ENCODE measurements at places on chromosomes 13 and 19. TPM values are rescaled to one million over a fixed set of nuclear protein-coding genes. Genes with fewer than 3 reads are reported as not detected.

The SYCN gene
- not detected for total RNA-seq

The KLF1 gene
- not detected for total RNA-seq

The CYTH2 gene
- 40.6 TPM for total RNA-seq

The PSG4 gene
- total RNA-seq, result 0.25 TPM

The ARL11 gene
- total RNA-seq, result not detected

The LRG1 gene
- total RNA-seq, result 0.14 TPM

The TSHZ3 gene
- total RNA-seq, result 15.8 TPM

The ADGRE2 gene
- total RNA-seq, result 0.05 TPM

The KCTD4 gene
- total RNA-seq, result 0.63 TPM

The KISS1R gene
- 0.65 TPM for total RNA-seq

The CD22 gene
- 0.45 TPM for total RNA-seq

The P2RY11 gene
- total RNA-seq, result 4.1 TPM

The FUT1 gene
- 0.53 TPM for total RNA-seq

The ZNF28 gene
- 12.9 TPM for total RNA-seq

GRCh38 chr13:60583196-60583888 is 186.3 kb downstream of the TDRD3 start:
- peak; percentile 79 for ATAC-seq

- ATAC-seq, result peak; percentile 77
These were observed at the start of gene ZNF135 for GRCh38 chr19:58059003-58059670. ZNF135 (plus strand) TSS chr19:58059282; CDS start chr19:58060003, 721 bp downstream.

GRCh38 chr13:23020246-23020843 is 160.4 kb upstream of the SGCG start:
- ATAC-seq, result peak; percentile 89

DNA sequence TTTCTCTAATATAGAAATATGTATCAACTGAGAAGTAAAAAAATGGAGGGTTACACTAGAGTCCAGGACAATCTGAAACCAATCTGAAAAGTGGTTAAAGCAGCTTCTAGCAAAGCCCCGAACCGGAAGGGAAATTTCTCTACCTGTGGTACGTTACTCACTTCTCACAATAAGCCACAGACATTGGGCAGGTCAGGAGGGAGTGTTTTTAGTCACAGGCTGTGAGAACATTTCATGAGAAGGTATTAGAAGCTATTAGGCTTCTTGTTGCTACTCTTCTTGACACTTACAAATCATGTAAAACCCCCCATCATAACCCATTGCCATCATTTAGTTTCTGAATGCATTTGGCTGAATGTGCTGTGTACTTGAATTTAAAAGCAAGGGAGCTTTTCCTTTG is 120.9 kb downstream of the NUFIP1 start:
- no peak for ATAC-seq

GRCh38 chr13:63516124-63516523 is 2100.5 kb upstream of the PCDH20 start:
- ATAC-seq, result no peak

GRCh38 chr13:59408738-59409137 is 755.0 kb downstream of the DIAPH3 start:
- no peak for ATAC-seq

GRCh38 chr13:102212729-102213128 is 189.1 kb downstream of the FGF14 start:
- ATAC-seq, result no peak

GRCh38 chr19:2242092-2242537 is 5.5 kb downstream of the SF3A2 start:
- no peak for ATAC-seq

DNA sequence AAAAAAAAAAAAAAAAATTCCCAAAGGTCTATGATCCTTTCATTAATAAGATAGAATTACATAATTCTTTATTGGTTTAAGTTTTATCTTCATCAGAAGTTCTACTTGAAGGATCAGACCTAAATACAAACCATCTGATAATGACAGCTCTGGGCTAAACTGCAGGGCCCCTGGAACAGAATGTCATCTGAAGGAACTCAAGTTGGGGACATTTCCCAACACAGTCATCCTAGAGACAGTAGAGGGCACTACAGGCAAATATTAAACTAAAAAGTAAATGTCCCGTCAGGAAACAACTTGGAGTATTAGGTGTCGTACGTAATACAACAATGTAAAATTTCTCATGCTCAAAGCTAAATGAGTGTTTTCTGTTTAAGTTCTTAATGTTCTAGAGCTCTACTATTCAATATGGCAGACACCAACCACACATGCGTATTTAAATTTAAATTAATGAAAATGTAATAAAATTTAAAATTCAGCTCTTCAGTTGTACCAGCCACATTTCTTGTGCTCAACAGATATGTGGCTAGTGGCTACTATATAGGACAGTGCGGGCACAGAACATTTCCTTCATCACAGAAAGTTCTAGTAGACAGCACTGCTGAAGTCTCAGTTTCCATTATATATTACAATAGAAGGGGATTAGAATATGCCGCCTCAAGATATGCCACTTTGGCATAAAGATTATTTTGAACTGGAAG is 21.8 kb upstream of the NAXD start:
- peak; percentile 90 for ATAC-seq

GRCh38 chr19:35513628-35514281 is at the start of gene DMKN:
DMKN (minus strand) TSS chr19:35513649; CDS start chr19:35513475, 174 bp downstream.
- ATAC-seq, result peak; percentile 53

DNA sequence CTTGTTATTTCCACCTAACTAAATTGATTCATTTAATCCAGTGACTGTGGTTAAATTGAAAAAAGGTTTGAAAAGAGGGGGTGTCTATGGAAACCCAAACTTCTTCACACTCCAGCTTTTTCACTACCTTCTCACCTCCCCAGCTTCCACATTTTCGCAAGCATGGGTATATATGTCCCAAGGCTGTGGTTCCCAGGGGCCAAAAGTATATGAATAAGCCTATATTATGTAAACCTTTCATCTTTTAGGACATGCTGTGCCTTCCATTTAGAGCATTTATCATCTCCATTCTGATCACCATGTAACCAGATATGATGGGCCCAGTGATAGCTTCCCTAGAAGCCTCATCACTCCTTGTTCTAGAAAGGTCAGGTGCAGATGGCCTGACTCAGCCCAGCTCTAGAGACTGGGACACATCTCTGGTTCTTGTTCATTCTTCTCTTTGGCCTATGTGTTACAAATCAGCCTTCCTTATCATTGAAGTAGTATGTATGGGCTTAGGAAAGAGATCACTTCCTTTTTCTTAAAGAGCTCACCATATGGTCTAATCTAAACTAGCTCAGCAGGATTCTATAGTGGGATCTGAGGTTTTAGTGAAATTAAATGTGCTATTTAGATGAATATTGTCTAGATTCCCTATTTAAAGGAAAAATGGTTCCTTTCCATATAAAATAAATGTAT is 19.5 kb upstream of the ARL11 start:
- ATAC-seq, result no peak

GRCh38 chr13:52925251-52925650 is 76.8 kb upstream of the PCDH8 start:
- no peak for ATAC-seq

DNA sequence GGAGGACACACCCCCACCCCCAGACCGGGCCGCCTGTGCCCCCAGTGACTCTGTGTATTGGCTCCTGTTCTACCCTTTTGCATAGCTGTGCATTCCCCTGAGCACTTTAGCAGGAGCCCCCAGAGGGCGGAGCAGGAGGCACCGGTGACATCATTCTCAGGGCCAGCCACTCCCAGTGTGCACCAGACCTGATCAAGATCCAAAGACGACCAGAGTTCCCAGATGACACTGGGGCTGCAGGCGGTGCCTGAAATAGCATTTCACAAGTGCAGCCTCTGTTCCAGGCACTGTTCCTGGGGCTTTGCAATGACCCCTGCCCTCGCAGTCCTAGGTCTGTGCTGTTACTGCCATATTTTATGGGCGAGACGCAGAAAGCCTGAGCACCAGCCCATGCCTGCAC is 14.5 kb upstream of the PTPRS start:
- peak; percentile 74 for ATAC-seq

DNA sequence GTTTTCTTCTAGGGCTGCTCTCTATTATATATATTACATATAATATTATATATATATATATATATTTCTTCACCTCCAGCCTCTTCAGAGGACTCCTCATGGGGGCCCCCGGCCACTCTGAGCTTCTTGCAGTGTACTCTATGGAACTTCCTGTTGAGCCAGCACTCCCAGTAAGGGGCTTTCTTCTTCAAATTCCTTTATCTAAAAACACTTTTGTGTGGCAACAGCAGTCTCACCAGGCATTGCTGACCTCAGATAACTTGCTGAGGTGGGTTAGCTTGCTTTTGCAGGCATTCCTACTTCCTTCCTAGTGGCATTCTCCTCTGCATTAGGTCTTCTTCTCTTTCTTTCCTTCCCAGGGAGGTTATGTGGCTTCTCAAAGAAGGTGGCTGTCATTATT is 381.5 kb downstream of the MYO16 start:
- ATAC-seq, result no peak

- ATAC-seq, result peak; percentile 85
These were observed 11.8 kb downstream of the PALM start for GRCh38 chr19:720345-721160.

- ATAC-seq, result no peak
These were observed 29.3 kb downstream of the ZNF571 start for GRCh38 chr19:37565370-37565669.

DNA sequence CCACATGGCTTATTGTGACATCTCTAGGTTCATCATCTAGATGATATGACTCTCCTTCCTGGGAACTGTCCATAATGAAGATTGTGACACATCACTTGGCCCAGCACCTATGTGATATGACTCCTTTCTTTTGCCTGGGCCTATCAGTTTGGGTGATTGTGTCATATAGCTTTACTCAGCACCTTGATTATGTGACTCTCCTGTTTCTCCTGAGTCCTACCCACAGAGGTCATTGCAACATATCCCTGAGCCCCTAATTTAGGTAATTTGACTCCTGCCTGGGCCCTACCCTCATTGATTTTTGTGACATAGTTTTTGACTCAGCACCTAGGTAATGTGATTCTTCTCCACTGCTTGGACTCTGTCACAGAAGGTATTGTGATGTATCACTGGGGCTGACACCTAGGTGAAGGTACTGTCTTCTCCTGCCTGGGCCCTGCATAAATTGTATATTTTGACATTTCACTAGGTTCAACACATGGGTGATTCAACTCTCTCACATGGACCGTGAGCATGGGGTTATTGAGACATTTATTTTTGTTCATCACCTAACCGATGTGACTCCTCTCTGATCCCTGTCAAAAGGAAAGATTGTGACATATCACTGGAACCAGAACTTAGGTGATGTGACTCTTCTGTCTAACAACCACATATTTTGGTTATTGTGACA is 26.2 kb upstream of the ZNF254 start:
- no peak for ATAC-seq

- ATAC-seq, result no peak
These were observed 760 bp downstream of the ZNF91 start for GRCh38 chr19:23394511-23394910.

- no peak for ATAC-seq
These were observed 17.2 kb downstream of the LDLR start for GRCh38 chr19:11106477-11106876.

DNA sequence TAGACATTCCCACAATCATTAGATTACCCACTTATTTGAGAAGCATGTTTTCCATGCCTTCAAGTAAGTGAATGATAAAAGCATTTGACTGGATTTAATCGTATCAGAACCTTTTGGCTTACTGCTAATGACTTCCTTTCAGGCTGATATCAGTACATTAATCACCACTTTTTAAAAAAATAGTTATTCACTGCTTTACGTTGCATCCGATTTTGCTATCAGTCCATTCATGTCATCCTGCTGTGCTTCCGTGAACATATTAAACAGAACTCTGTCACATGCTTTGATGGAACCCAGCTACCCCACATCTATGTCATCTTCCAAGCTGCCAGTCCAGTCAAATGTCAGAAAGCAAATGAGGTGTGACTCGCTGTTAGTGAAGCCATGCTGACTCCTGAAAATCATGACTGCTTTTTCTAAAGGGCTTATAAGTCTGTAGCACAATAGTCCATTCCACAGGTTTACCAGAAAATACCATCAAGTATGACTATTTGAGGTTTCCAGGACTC is 440.9 kb downstream of the IRS2 start:
- ATAC-seq, result peak; percentile 38

DNA sequence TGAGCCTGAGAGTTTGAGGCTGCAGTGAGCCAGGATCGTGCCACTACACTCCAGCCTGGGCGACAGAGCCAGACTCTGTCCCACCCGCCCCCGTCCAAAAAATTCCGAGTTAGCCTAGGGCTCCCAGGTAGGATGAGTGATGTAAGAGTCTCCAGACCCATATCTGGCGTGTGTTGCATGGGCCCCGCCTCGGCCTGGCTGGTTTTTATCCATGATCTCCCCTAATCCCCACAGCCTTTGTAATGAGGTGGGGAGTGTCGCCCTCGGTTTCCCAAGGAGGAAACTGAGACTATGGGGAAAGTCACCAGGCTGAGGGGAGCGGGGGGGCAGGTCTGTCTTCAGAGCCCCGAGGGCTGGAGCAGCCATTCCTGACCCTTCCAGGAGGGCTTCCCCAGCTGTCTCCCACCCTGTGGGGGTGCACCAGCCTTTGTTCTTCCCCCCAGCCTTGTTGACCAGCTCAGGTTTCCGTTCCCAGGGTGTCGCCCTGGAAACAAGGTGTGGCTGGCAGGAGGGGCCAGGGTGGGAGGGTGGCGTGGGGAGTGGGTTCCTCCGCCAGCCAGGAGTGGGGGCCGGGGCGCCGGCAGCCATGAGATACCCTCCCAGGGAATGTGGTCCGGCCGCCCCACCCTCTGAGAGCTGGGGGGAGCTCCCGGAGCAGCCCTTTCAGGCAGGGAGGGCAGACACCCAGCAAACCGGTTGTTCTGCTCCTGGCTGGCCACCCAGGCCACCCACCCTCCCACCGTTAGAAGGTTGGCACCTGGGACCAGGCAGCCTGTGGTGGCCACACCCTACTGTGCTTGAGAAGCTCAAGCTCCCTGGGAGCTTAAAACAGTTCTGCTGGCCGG is 11.5 kb downstream of the MYH14 start:
- no peak for ATAC-seq

- ATAC-seq, result no peak
These were observed 211.1 kb downstream of the ZIC5 start for GRCh38 chr13:99760456-99760855.

GRCh38 chr19:55535965-55536350 is 975 bp downstream of the SBK2 start:
- no peak for ATAC-seq

DNA sequence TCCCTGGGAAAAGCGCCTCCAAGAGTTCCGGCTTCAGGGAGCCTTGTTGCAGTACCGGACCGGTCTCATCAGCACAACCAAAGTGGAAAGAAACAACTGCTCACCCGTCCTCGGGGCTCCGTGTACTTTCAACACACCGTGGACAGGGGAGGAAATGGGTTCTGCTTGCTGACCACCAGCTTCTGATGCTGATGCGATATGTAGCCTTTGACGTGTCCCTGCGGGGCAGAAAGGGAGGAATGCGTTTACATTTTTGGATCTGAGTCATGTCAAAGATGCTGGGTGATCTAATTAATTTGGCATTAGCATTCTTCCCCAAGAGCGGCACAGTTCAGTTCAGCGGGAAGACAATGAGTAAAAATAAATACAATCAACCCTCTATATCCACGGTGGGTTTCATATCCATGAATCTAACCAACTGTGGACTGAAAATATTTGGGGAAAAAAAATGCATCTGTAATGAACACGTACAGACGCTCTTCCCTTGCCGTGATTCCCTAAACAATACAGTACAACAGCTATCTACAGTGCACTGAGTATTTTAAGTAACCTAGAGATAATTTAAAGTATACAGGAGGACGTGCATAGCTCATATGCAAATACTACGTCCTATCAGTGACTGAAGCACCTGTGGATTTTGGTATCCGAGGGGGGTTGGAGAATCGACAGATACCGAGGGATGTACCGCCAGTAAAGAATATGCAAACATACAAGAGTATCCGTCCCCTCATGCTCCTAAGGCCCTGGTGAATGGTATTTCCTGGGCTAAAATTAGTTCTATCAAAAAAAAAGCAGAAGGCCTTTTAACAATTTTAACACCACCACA is 19.8 kb downstream of the PROZ start:
- no peak for ATAC-seq

Data from motor neuron (in vitro differentiated cells).